Effector CD4-positive, alpha-beta T cell (primary cell): ENCODE measurements at places on chromosomes 7 and 10.

- DNase-seq, result no peak
Observed at GRCh38 chr10:85655411-85655810, 711.2 kb downstream of the GRID1 start.

DNA sequence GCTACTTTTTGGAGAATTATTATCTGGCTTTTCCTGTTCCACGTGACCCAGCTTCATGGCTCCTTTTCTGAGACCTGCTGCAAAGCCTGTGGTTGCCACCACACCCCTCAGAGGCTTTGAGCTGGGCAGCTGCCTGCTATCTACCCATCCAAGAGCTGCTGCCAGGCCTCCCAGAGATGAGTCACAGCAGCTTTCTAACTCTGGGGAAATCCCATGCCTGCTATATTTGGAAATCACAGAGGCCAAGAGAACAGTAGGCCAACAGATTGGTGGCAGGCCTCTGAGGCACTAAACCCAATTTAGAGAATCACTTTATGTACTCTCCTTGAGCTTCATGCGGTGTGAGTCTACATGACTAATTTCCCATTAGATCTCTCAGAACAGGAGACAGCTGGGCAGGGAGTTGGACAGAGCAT lies 35.2 kb downstream of the SGCE start:
- DNase-seq, result no peak

DNA sequence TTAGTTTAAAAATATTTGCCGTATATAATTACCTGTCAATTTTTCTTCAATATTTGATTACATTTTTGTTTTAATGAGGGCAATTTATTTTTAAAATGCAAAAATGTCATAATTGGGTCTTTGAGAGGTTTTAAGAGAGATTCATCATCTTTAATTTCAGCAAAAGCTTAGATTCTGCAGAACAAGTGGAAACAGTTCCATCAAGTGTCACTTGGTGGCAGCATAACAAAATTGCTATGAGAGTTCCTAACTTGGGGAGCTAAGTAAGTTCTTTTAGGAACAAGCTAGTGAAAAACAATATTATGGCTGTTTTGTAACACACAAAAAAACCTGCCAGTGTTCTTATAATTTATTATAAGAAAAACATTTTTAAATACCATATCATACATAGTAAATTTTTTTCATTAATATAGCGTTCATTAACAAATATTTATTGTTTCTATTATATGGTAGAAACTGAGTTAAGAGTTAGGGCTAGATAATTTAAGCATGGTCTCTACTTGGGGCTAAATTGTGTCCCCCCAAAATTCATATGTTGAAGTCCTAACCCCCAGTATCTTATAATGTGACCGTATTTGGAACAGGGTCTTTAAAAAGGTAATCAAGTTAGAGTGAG lies 155.2 kb downstream of the MAGI2 start:
- DNase-seq, result no peak

DNA sequence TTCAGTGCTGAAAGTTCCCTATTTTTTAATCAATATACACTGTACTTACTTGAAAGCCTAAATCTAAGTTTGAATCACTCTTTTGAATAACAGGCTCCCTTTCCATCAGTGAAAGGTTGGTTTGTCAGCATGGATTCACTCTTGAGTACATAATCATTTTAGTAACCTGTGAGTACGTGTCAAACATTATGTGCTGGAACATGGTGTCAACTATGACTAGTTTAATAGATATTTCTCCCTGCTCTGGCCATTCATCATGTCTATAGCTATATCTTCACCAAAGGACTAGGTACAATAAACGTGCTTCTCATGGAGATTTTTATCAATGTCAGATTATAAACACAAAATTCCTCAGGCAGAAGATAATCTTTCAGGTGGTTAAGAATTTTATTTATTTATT lies 61.7 kb upstream of the MDFIC start:
- no peak for DNase-seq

GRCh38 chr10:9634466-9634865 lies 1383.2 kb upstream of the CELF2 start:
- no peak for DNase-seq

DNA sequence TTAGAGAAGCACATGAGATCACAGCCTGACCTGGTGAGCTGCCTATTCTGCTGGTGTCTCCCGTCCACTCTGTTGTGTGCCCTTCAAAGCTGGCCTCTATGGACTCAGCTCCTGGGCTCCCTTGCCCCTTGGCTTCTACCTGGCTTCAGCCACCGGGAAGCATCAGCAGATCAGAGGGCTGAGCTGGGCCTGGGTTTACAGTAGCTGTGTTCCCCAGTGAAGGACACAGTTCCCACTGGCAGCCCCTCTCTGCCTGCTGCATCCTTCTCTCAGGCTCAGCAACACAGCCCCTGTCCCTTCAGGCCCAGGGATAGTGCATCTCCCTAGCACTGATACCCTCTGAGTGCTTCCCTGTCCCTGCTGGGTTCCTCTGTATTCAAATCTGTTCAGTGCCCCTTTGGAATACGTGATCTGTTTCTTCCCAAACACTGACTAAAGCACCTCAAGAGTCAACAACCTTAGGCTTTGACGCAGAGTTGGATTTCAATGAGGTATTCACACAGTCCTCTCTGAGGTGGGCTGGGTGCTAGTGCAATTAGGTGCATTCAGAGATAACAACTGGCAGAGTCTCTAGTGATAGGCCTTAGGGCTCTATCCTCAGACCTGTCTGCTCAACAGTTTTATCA lies 109.8 kb downstream of the GRID1 start:
- DNase-seq, result no peak

DNA sequence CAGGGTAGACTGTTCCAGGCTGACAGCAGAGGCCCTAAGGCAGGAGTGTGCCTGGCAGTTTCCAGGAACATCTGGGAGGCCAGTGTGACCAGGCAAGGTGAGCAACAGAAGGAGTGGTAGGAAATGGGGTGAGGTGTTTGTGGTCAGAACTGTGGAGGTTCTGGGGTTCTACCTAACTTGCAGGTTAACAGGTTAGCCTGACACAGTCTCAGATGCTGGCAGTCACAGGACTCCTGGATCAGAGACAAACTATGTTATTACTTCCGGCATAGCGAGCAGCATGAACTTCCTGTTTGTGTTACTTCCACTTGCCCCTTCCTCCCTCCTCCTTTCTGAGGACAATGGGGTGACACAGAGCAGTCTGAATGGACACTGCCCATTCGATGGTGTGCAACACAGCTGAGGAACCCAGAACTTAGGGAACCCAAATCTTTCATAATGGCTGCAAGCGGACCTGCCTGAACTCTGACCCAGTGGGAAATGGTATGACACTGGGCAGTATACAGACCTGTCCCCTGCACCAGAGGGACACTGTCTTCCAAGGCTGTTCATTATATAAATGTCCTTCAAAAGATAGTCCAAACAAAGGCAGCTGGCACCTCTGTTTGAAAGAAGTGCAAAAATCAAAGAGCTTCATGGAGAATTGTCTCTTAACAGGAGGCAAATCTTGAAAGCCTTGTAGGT lies 3.9 kb upstream of the SAR1A start:
- DNase-seq, result peak; percentile 11

GRCh38 chr7:135321556-135321955 lies 87.9 kb downstream of the STRA8 start:
- DNase-seq, result no peak

DNA sequence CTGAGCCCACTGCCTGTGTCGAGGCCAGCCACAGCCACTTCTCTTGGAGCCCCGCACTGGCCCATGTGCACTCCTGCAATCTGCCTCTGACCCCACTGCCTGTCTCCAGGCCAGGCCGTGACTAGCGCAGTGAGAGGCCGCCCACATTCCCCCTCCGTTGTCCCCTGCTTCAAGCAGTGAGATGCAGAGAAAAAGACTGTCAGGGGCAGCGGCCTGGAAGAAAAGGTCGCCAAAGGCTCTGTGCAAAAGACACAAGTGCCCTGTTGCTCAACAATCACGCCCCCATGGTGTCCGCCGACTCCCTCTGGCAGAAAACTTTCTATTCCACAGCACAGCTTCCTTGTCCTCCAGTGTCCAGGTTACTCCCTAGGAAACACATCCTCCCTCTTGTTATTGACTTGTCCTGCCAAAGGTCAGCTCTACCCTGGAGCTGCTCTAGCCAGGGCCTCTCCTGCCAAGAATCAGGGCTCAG lies 9.9 kb downstream of the FAM131B start:
- no peak for DNase-seq

GRCh38 chr7:136530831-136531230 lies 337.6 kb upstream of the CHRM2 start:
- DNase-seq, result no peak

DNA sequence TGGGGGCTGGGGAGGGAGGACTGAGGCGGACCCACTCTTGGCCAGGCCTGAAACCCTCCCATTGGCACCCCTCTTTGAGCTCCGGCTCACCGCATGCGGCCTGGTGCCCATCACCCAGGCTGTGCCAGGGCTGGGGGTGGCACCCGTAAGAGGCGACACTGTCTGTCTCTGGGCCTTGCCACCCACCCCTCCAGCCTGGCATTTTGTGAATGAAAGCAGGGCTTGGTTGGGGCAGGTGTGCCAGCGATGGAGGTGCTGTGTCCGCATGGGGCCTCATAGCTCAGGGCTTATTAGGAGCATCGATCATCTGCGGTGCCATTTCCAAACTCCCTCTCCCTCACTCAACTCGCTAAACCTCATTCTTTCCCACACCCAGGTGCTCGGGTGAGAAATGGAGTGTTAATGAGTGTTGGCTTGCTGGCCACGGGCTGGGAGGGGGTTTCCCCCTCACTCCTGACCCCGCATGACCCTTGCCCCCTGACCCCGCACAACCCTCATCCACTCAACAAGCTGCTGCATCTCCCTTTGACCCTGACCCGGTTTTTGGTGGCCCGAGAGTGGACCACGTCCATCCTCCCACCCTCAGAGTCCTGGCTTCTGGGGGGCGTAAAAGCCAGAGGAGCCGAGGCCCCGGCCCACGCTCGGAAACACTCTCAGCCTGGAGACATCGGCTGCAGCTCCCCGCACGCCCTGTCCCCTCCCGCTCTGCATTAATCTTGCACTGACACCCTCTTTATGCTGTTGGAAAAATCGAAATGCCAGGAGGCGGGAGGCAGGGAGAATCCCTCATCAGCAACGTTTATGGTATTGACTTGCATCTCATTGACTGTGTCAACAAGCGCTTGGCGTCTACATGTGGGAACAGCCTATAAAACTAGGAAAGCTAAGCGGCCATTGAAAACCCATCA lies 161.2 kb downstream of the DNAJB6 start:
- DNase-seq, result no peak
